Cerebellar cortex (tissue), 1 donor: ENCODE measurements at places on chromosomes 2 and 18.

DNA sequence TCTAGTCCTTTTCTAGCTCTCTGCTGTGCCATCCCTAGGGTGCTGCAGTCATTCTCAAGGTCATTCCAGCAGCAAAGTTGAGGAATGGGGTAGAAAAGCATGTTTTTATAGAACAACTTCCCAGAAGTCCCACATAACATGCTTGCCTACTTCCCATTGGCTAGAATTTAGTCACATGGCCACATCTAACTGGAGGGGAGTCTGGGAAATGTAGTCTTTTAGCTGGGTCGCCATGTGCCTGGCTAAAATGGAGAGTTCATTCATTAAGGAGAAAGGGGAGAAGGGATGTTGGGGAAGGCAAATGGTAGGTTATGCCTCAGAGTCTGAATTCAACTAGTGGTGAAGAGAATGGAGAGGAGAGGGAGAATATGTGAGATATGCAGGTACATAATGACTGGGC lies 85.7 kb downstream of the SLC4A3 start:
- peak; percentile 27 for DNase-seq

GRCh38 chr2:60167089-60167488 lies 386.4 kb downstream of the BCL11A start:
- DNase-seq: no peak

GRCh38 chr2:160555420-160556071 lies 61.9 kb upstream of the RBMS1 start:
- no peak for DNase-seq

- peak; percentile 16 for DNase-seq
These were observed 364.3 kb downstream of the RNF144A start for GRCh38 chr2:7281231-7282201.

GRCh38 chr18:55345103-55345950 lies 242.7 kb downstream of the TCF4 start:
- no peak for DNase-seq

DNA sequence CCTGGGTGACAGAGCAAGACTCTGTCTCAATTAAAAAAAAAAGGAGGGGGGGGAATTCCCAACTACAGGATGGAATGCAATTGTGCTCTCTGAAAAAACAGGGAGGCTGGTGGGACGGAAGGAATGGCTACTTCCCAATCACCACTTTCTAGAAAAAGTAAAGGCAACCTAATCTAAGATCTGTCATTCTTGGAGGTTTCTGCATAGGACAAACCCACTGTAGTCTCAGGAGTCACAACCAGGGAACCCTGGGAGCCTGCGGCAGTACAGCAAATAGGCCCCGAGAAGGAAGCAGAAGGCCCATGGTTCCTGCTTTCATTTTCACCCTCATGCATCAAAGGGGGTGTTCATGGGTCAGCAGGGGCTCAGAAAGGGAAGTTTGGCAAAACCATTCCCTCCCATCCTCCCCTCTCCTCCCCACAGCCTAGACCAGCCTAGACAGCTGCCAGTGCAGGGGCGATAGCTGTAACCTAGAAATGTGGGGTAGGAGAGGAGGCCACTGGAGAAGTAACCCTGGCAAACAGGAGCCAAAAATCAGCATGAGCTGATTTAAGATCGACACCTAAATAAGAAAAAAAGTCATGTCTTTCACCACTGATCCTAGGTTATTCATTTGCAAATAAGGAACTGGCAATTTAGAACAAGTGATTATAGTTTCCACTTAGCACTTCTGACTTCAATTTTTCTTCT lies 48.0 kb downstream of the TRABD2A start:
- DNase-seq: no peak
